NCI-H2081 treated with DMSO at 0.1 percent for 48 hours (cell line): ENCODE measurements at places on chromosomes 1 and 21.

- no peak for DNase-seq
Measured at GRCh38 chr1:236143104-236143948, 987 bp downstream of the GPR137B start.

DNA sequence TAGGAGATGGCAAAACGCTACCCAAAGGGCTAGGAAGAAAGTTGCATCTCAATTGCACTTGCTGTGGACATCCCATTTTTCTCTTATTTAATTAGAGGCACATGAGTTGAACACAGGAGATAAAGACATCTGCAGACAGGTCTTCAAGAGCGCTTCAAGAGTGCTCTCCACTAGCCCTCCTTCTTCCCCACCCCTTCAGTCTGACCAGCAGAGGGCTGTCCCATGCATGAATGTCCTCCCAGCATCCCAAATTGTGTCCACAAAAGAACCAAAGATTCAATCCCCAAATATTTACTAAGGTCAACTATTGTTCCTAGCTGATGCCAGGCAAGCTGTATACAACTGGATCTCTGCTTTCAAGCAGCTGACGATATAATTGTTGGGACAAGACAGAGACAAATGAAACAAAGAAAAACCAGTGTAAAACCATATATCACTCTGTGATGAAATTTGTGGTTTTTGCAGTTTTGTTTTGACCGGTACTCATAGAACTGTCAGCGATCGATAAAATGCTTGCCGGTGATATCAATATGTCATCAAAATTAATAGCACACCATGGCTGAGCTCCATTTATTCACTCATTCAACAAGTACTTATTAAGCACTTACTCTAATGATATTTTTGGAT is 174.2 kb downstream of the TNR start:
- DNase-seq = no peak

- no peak for DNase-seq
Measured at GRCh38 chr1:219537223-219537631, 75.7 kb downstream of the ZC3H11B start.

GRCh38 chr1:112399456-112399855 is 3.4 kb downstream of the CTTNBP2NL start:
- DNase-seq = no peak

DNA sequence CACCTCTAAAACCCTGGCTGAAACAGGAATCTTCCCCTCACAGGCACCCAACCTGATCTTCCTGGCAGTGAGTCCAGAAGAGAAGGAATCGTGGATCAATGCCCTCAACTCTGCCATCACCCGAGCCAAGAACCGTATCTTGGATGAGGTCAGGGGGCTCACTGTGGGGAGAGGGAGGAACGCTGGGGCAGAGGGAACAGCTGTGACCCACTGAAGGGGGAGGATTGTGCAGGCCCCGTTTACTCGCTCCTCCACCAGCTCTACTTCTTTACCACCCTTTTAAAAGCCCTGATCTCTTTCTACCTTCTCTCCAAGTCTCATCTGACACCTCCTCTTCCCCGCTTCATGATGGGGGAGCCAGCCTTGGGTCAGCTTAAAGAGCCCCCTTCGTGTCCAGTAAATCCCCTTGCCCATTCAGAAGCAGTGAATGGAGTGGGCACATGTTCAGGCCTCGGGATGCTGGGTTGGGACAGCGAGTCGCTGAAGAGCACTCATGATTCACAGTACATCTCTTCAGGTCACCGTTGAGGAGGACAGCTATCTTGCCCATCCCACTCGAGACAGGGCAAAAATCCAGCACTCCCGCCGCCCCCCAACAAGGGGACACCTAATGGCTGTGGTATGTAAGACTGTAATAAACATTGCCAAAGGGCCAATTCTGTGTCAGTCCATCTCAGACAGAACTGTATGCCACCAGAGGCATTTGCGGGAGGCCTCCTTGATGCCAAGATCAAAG is 7.3 kb downstream of the PLEKHO1 start:
- no peak for DNase-seq

- DNase-seq = no peak
Measured at GRCh38 chr1:183515002-183515689, 42.8 kb downstream of the SMG7 start.
